ENCODE measurements at places on chromosomes 3 and 15.
A peak's percentile ranks its signal among the peaks of the same experiment; 100 is the strongest.

DNA sequence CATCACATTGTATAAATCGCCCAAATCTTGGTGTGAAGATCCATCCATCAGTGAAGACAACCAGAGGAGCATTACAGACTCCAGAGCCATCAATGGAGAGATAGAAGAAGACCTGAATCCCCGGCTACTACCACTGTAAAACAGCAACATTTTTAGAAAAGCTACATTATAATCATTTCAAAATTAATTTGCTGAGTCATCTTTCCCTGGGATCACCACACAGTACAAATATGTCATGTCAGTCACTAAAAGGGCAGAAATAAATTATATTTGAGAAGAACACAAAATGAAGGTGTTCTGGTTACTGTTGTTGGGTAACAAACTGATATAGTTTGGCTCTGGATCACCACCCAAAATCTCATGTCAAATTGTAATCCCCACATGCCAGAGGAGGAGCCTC lies 218.5 kb upstream of the STT3B start:
- no peak for DNase-seq

DNA sequence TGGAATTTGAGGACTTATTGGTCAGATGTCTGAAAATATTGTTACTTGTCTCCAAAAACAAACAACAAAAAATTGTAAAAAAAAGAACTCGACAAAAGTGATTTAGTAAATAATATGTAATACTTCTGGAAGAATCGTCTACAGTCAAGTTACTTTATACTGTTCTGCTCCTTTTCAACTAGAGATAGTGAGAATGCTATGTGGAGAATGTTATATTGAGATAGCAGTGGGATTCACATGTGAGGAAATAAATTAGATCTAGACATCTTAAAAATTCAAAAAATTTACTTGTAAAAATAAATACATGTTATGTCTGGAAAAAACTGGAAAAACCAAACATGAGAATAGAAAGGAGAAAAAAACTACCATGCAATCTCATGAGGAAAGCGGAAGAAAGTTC lies 64.9 kb downstream of the SGO1 start:
- DNase-seq: no peak

GRCh38 chr15:76178296-76179000 lies 118.7 kb downstream of the TMEM266 start:
- DNase-seq: no peak

- no peak for DNase-seq
Measured at GRCh38 chr3:188349933-188350332, 196.0 kb downstream of the LPP start.

- no peak for DNase-seq
Measured at GRCh38 chr3:14329116-14329830, 73.1 kb upstream of the SLC6A6 start.

DNA sequence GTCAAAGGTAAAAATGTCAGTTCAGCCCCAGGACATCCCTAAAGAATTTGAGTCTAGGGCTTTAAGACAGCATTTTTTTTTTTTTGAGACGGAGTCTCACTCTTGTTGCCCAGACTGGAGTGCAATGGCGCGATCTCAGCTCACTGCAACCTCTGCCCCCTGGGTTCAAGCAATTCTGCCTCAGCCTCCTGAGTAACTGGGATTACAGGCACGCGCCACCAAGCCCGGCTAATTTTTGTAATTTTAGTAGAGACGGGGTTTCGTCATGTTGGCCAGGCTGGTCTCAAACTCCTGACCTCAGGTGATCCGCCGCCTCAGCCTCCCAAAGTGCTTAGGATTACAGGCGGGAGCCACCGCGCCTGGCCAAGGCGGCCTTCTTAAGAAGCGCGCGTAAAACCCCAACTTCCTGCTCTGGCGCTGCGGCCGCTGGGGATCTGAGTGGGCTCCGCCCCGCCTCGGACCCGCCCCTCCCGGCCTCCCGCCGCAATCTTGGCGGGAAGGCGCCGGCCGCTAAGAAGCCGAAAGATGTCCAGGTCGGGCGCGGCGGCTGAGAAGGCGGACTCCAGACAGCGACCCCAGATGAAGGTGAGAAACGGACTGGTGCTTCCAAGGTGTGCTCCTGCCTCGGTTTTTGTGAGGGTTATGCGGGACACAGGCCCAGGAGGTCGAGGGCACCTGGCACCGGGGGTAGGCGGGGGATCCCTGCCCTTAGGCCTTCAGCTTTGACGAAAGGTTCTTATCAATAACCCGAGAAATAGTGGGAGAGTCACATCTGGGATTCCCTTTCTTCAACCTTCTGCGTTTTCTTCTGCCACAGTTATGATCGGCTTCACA lies at the start of gene WDR76:
Gene WDR76 (plus strand): TSS at position 495 of the 834 bp plus-strand sequence. CDS start 31 bp downstream, at position 526.
- peak; percentile 21 for DNase-seq

DNA sequence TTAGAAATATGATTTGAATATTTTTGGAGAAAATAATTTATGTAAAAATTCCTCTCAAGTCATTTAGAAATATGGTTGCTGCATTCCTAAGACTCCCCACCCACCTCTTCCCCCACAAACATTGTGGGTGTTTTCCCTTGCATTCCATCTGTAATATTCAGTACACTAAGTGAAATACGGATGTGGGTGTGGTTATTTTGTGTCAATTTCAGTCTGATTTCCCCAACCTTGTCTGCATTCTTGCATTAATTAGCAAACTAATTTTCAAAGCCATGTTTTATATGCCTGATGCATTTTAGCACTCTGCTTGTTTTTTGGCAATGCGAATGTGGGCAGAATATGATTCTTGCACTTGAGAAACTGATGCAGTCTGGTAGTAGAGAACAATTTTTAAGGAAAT lies 408.3 kb upstream of the RGMA start:
- no peak for DNase-seq

DNA sequence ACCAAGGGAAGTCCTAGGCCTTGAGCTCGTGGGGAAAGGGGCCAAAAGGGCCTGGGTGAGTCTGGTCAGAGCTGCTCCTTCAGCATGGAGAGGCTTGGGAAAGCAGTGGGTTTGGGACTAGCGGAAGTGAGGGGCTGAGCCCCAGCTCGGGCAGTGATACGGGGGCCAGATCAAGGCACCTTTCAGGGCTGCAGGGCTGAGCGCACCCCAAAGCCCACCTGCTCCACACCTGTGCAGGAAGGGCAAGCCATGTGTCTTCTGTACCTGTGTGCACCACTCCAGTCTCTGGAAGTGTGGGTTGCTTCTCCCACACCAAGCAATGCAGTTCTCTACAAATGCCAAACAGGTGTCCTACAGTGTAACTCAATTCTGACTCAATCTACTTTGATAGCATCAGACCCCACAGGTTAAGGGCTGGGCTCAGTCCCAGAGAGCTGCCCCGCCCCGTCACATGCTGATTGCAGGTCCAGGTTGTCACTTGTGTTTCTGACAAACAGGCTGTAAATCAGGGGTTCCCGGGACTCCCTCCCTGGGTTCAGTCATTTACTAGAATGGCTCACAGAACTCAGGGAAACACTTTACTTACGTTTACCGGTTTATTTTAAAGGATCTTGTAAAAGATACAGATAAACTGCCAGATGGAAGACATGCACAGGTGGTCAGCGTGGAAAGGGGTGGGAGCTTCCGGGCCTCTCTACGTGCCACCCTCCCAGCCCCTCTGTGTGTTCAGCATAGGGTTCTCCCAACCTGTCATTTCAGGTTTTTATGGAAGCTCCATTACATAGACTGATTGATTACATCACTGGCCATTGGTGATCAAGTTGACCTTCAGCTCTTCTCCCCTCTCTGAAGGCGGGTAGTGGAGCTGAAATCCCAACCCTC lies 28.8 kb upstream of the KLF13 start:
- DNase-seq: no peak

DNA sequence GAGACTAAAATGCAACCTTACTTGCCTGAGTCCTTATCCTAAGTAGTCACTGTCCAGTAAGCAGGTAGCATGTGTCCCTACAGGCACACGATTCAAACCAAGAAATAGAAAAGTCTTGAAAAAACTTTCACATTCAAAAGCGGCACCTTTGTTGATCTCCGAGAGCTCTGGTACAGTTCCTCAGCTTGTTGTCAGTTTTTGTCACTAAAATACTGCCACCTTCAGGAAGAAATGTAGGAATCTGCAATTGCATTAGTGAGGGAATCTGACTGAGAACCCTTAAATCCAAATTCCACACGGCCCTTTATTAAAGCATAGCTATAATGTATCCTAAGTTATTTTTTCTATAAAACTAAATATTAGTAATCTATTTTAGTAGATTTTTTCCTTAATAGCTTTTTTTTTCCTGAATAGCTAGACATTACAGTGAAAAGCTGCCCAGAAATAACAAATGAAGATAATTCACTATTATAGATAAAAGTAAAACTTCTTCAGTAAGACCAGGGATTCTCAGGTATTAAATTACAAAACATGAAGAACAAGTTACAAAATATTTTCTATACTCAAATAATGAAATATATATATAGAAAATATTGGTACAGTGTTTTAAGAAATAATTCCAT lies 44.0 kb downstream of the CCDC54 start:
- DNase-seq: no peak

DNA sequence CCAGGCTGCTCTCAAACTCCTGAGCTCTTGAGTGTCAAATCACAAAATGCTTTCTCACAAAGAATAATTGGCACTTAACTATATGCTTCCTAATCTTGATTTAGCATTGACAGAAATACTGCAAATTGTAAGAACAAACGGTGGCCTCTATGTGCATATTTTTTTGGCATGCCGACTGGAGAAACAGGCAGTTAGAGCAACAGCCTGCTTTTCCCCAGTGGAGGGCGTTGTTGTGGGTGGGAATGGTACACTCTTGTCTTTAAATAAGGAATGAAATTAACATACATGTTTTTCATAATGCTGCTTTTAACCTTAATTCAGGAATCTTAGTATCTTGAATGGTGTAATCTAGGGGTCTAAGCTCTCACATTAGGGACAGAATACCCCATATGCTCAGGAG lies 31.1 kb upstream of the SV2B start:
- DNase-seq: no peak

DNA sequence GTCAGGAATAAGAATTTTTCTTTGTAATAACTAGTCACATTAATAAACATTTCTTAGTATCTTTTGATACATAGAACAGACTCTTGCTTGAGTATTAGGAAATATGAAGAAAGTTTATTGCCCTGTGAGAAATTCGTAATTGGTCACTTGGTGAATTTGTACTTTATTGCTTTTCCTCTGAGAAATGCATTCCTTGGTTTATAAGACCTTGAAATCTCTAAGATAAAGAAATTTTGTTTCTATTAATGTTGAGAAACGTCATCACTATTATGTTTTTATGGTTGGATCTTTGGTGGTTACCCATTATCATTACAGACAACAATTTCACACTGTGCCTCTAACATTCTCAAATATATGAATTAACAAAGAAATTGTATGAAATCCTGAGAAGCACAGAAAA lies 652.0 kb upstream of the NECTIN3 start:
- no peak for DNase-seq

- no peak for DNase-seq
Measured at GRCh38 chr3:72099326-72100079, 314.6 kb upstream of the PROK2 start.

DNA sequence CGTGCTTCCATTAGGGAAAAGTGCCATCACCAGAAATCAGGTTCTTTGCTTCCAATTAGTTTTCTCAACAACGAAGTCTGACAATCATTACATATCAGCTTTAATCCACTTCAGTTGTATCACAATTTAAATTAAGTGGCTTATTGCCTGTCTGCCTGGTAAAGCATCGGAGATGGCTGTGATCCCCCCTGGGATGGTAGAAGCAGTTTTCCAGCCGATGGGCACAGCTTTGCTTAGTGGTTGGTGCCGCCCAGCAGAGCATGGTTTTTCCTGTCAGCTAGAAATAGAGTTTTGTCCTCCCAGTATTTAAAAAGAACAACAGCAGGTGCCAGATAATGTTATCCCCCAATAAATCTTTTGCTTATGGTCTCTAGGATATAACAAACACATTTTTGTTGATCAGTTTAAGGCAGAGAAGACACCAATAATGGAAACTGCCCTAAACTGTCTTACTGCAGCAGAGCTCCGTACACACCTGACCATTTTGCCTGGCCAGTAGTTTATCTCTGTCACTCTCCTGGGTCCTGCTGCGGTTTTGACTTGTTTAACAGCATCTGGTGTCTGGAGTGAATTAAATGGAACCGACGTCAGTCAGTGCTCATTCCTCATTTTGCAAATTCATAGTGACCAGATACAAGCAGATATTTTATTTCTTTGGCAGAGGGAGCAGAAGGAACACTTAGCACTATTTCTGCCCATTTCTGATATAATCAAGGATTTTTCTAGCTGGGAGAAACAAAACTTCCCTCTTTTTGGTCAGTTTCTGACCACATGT lies 79.1 kb downstream of the SLC49A4 start:
- DNase-seq: no peak

GRCh38 chr3:23161308-23161707 lies 41.8 kb upstream of the UBE2E2 start:
- DNase-seq: no peak

DNA sequence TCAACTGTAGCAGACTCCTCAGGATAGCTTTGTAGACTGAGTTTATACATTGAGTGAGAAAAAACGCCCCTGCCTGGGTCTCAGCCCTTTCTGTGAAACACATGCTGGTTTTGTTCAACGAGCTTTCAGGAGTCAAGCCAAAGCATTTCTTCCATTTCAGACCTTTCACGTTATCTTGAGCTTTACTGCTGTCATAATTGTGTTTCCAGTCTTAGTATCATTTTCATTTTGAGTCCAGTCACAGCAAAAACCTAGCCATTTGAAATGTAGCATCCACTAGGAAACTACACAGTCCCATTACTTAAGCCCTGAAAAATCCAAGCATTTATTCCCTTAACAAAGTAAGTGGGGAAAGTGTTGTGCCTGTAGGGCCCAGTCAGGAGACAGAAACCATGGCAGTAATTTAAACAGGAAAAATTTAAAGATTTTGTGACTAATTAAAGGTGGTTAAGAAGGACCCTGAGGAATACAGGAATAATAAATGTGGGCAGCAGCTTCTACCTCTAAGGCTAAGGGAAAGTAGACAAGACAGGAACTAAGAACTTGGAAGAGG lies 110.1 kb upstream of the ABHD17C start:
- DNase-seq: no peak

DNA sequence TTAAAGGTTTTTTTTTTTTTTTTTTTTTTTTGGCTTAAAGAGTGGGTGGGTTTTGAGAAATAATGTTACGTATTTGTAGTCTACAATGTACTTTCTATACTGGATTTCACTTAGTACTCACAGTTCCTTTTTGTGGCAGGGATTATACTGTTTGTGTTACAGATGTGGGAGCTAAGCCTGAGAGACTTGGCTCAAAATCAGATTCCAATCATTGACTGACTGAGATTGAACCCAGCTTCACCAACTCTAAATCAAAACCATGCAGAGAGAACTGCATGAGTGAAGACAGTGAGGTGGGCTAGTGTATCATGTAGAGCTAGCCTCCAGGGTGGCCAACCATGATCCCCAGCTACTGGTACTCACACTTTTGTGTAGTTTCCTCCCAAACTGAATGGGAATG lies 68.0 kb downstream of the TMEM108 start:
- DNase-seq: no peak

DNA sequence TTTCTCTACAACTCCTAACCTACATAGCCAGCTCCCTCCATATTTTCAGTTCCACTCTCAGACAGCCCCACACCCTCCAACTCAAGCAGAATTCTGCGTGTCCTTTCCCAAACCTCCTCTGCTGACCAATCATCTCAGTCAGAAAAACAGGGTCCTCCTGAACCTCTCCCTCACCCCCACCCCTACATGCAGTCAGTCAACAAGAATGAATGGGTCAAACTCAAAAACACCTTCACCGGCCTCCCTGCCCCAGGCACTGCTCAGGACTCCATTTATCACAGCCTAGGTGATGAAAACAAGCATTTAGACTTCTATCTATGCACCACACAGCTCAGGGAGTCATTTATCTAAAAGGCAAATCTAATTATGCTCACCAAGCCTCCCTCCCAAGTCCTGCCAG lies 32.4 kb downstream of the MYL3 start:
- no peak for DNase-seq

GRCh38 chr3:152550284-152550683 lies 281.6 kb downstream of the MBNL1 start:
- no peak for DNase-seq

GRCh38 chr3:48399387-48400172 lies 27.6 kb downstream of the FBXW12 start:
- no peak for DNase-seq
